Astrocyte (in vitro differentiated cells and primary cell): ENCODE measurements at places on chromosomes 7 and 10.

DNA sequence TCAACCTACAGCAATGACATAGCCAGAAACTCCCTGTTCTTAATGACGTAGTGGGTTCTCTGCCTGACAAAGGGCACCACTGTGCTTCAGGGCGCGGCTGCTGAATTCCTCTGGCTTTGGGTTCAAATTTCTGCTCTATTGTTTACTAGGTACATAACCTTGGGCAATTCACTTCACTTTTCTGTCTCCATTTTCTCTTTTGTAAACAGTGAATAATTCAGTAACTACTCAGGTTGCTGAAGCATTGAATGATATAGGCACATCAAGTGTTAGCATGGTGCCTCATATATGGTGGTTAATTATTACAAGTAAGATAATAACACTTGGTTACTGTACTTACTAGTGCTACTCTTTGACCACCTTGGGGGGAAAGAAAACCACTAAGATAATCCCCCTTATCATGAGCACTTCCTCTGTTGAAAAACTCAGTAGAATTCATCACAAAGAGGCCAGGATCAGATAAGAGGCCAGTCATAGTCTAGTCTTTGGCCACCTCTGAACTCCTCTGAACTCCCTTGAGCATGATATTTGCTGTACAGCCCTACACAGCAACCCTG, 92.0 kb upstream of the AHR start:
- DNase-seq, result no peak

DNA sequence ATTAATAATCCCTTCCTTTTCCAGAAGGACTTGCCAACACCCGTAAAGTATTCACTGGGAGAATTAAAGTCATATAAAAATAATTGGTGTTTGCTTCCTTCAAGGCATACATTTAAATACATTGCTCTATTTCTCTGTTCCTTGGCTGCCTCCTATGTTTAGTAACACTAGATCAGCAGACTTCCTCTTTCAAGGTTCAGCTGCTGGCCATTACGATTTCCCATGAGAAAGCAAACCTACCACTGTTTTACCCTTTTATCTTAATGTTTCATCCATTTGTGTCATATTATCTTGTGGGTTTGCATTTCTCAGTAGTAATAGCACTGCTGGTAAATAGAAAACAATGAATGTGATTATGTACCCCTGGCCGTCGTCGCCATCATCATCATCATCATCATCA, 313.8 kb upstream of the BMPER start:
- DNase-seq, result no peak

- no peak for DNase-seq
Observed at GRCh38 chr7:148898845-148899484, 14.9 kb upstream of the EZH2 start.

DNA sequence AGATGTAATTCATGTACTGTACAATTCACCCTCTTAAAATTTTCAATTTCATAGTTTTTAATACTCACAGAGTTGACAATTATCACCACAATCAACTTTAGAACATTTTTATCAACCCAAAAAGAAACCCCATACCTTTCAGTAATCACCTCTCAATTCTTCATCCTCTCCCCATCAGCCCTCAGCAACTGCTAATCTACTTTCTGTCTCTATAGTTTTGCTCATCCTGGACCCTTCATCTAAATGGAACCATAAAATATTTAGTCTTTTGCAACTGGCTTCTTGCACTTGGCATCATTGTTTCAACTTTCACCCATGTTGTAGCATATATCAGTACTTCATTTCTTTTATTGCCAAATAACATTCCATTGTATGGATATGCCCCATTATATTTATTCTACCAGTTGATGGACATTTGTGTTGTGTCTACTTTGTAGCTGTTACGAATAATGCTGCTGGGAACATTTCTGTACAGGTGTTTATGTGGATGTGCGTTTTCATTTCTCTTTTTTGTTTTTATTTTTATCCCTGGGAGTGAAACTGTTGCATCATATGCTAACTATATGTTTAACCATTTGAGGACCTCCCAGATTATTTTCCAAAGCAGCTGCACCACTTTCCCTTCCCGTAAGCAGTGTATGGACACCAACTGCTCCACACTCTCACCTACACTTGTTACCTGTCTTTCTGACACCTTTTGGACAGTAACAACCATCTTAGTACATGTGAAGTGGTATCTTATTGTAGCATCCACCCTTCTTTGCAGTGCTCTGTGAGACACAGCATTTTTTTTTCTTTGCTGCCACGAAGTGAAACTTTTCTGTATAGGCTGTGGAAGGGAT, 65.4 kb upstream of the APBB1IP start:
- DNase-seq, result no peak

- DNase-seq, result no peak
Observed at GRCh38 chr7:88775838-88776237, 16.3 kb downstream of the ZNF804B start.

- no peak for DNase-seq
Observed at GRCh38 chr7:1030444-1031070, 13.8 kb upstream of the GPR146 start.

- no peak for DNase-seq
Observed at GRCh38 chr10:121375172-121375571, 223.1 kb downstream of the FGFR2 start.

DNA sequence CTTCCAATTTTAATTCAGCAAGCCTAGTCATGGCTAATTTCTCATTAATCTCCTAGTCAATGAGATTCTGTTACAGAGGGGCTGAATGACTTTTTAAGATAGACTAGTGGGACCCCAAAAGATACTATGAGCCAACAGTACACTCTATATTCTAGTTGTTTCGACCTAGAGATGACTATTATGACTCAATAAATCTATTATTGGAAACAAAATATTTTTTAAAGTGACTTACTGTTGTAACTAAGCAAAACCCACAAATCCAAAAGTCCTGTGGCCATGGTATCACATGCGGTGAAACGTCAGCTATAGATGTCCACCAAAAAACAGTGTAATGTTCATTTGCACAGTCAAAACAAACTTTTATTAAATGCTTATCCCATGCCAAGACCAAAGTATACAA, 95.3 kb upstream of the ADO start:
- DNase-seq, result no peak

- DNase-seq, result no peak
Observed at GRCh38 chr7:508461-509170, 11.0 kb downstream of the PDGFA start.

GRCh38 chr10:11326241-11326640, 285.2 kb downstream of the USP6NL start:
- no peak for DNase-seq

GRCh38 chr10:104527013-104527412, 114.1 kb upstream of the SORCS3 start:
- no peak for DNase-seq

DNA sequence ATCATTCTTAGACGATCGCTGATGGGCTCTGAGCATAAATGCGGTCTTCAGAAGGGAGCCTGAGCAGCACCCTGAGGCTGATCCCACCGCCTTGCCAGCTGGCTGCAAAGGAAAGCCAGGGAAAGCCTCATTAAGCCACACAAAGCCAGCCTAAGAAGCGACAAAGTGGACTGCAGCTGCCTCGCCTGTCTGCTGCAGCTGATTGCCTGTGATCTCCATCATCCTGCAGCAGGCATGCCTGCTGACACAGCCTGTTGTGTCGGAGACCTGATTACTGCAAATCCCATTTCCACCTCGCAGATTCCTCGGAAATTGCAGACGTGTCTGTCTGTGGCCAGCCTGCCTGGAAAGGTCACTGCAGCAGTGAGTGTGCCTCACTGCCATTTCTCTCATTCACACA, 1087.0 kb upstream of the AUTS2 start:
- DNase-seq, result peak; percentile 20

DNA sequence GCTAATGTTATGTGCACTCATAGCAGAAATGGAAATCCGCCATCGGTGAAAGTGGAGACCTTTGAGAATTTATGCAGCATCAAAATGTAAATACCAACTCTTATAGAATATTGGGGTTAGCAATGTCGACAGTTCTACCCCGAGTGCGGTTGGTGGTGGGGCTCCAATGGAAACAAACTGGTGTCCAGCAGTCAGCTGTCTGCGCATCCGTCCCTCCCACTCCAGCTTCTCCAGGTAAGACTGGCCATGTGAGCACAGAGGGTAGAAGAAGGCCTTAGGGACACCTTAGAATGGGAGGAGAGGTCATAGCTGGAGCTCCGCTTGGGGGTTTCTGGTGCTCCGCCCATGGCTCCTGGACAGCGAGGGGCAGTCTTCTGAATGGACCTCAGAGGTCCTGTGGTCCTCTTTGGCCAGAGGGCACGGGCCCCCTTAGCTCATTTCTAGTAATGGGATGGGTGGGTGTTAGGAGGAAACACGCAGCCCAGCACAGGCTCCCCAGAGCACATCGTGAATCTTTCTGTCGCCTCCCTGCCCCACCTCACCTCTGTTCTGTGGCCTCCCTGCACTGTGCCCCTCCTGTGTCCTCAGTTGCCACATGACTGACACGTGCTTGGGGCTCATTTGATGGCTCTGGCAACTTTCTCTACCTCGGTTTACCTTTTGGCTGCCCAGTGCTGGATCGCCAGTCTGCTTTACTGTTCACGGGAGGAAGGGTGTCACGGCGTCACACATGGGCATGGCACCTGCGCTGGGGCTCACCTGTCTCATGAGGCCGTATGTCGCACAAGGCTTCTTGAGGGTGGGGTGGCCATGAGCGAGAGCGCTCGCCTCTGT, 50.0 kb downstream of the MGMT start:
- no peak for DNase-seq

GRCh38 chr10:75209921-75210281, 695 bp upstream of the VDAC2 start:
- peak; percentile 64 for DNase-seq

DNA sequence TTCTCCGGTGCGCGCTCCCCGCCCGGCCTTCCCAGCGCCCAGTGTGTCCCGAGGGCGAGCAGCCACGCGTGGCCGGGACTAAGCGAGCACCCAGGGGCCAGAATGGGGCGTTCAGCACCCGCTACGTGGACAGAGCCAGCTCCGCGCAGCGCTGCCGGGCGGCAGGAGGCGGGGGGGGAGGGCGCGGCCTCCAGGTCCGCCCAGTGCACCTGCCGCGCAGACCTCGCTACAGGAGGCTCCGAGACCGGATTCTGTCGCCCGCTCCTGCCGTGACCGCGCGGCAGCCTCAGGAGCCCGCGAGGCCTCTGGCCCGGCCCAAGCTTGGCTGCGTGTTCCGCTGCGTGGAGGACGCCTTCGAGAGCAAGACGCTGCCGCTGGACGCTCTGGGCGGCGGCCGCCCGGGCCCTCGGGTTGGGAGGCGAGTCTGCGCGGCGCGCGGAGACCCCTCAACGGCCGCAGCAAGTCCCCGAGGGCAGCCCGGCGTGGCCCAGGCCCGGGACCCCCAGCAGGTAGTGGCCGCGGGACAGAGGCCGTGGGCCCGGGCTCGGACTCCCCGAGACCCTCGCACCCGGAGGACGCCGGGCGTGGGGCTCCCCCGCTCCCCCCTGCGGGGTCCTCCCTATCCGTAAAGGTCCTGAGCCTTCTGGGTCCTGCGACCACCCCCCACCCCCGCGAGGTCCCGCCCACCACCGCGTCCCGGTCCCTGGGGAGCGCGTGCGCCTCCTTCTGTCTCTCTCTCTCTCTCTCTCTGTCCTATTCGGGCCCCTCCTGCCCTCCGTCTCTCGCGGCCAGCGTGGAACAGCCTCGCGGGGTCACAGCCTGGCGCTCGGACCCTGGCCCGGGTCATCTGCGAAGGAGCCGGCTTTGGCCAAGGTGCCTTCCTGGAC, 904 bp upstream of the DPYSL4 start:
- no peak for DNase-seq
